ENCODE measurements at places on chromosomes 2 and 18.
A peak's percentile ranks its signal among the peaks of the same experiment; 100 is the strongest.

DNA sequence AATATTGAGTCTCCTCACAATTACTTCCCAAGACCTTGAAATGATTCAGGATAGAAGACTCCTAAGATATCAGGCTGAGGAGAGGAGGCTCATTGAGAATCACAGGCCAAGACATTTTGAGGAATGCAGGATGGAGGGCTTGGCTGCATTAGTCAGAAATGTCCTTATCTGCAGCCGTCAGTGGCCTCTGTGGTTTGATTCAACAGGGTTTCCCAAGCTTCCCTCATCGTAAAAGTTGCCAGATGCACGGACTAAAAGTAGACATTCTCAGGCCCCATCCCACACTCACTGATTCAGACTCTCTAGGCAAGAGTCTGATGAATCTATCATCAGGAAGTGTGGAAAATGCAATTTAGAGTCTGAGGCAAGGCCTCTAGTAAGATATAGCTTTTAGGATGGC is 34.0 kb upstream of the TMEM178A start:
- DNase-seq, result no peak

GRCh38 chr2:101766337-101766736 is 68.8 kb downstream of the MAP4K4 start:
- DNase-seq, result no peak

- DNase-seq, result no peak
Observed at GRCh38 chr2:189297446-189297845, 117.9 kb upstream of the COL5A2 start.

- DNase-seq, result no peak
Observed at GRCh38 chr2:24272161-24272802, 88.1 kb downstream of the ITSN2 start.

DNA sequence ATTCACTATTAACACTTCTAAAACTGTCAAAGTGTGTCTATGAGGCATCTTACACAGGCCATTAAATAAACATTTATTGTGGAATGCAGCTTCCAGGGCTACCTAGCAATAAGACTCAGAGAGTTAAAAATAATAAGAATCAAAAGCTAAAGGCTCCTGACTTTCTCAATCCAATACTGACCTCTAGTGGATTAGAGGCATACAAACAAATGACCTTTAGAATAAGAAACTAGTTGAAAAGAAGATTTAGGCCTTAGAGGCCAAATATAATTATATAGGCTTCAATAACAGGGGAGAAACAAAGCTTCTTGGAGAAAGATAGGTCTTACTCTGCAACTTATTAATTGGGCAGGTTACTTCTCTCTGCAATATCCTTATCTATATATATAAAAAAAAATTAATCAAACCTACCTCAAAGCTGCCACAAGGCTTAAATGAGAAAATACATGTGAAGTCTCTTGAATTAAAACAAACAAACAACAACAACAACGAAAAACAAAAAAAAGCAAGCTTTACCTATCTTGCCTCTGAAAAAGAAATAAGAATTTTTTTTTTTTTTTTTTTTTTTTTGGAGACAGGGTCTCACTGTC is 246.1 kb downstream of the EXOC6B start:
- DNase-seq, result peak; percentile 71

DNA sequence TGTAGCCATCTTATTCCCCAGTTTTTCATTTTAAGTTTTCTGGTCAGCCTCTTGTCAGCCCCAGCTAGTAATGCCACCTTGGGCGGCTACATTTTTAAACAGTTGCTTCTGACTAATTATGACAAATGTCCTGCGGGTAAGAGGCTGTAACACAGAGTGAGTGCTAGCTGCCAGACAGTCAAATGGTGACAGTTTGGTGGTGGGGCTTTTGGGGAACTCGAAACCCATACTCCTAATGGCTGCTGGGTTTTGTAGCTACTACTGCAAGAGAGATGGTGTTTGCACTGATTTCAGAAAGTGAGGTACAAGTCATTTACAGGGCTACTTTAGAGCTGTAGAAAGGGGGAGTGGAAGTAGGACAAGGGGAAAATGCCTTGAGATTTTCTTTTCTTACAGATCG is 48.2 kb downstream of the ZCCHC2 start:
- no peak for DNase-seq

GRCh38 chr2:187502467-187502866 is 51.8 kb downstream of the TFPI start:
- DNase-seq, result no peak

GRCh38 chr18:24396082-24396633 is 1.5 kb downstream of the OSBPL1A start:
- no peak for DNase-seq

GRCh38 chr18:46253498-46253897 is 149.3 kb downstream of the HAUS1 start:
- no peak for DNase-seq

DNA sequence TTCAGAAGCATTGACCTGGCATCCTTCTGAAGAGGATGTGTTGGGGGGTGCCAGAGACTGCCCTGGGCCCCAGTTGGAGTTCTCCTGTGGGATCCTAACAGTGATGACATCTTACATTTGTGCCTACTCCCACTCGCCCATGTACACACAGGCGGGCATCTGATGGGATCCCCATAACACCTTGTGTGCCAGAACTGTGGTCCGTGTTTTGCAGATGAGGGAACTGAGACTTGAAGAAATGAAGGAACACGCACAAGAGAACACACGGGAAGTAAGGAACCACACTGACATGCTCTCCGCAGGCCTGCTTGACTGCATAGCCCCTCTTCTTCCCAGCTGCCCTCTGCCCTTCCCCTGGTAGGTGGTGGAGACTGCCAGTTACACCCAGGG is 255.3 kb downstream of the MYCN start:
- DNase-seq, result no peak

- no peak for DNase-seq
Observed at GRCh38 chr2:50337944-50338343, 694.0 kb downstream of the NRXN1 start.

- peak; percentile 50 for DNase-seq
Observed at GRCh38 chr2:201900362-201900761, 94.0 kb downstream of the CDK15 start.

GRCh38 chr18:31744321-31745067 is 16.2 kb downstream of the SLC25A52 start:
- no peak for DNase-seq

DNA sequence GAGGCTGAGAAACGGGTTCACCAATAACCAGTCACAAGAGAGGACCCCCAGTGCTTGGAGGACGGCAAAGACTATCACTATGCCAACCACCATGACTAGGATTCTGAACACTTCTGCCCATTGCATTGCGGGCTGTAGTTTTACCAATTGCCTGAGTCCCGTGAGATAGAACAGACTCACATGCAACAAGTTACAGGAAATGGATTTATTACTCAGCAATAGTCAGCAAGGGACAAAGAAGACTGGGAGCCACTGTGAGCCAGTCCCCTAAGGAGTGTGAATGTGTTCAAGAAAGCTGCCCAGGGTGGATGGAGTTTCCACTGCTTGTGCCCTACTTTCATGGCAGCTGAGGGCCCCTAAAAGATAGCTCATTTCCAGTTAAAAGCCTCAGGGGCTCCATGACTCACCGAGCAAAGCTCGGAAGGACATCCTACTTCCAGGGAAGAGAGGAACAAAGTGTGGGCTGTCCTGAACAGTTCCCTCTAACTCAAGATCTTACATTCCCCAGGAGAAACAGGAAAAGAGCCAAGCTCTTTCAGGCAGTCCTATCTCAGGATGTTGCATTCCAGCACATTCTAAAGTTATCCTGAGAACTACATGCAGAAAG is 54.4 kb downstream of the SLC4A3 start:
- no peak for DNase-seq

DNA sequence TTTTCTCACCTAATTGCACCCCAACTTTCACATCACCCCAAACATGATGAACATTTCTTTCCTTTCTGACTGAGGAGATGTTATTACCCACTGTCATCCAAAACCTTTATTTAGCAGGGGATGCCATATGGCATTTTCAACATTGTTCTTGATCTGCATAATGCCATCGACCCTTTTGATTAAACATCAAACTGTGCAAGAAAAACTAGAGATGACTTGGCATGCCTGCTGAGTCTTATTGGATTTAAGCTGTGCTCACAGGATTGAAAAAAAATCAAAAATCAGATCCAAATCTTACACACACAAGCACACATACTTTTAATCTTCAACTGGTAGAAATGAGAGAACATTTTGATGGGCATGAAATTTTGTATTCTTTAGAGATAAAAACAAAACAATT is 536.0 kb downstream of the TMX3 start:
- no peak for DNase-seq

DNA sequence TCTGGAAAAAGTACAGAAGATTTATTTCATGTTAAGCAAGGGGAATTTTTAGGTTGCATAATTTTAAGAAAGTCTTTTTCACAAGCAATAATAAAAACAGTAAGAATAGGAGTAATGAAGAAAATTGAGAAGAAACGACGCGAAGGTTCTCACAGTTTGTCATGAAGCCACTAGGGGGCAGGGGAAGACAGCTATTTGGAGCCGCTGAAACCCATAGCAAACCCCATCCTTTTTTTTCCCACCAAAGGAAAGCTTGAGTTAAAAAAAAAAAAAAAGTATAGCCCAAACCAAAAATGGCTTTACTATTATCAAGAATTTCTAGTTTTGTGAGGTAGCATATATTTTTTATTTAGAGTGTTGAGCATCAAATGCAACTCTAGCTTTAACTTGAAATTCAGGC is 300.9 kb downstream of the PHLPP1 start:
- peak; percentile 27 for DNase-seq

DNA sequence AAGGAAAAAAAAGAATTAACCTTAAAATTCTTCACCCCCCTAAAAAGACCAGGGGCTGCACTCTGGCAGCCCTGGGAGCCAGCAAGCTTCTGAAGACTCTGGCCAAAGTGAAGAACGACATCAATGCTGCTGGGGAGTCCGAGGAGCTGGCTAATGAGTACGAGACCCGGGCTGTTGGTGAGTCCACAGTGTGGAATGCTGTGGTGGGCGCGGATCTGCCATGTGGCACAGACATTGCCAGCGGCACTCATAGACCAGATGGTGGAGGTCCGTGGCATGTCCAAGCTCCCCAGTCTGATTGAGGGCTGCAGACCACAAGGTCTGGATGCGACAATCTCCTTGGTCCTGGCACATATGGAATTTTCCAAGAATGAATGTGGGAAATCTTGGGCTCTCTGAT is 47.4 kb downstream of the TRPM8 start:
- peak; percentile 37 for DNase-seq

- no peak for DNase-seq
Observed at GRCh38 chr2:38658613-38659012, 7.3 kb upstream of the GALM start.

- no peak for DNase-seq
Observed at GRCh38 chr2:230783101-230783500, 70.5 kb downstream of the CAB39 start.

- no peak for DNase-seq
Observed at GRCh38 chr18:28164771-28165483, 12.0 kb downstream of the CDH2 start.

DNA sequence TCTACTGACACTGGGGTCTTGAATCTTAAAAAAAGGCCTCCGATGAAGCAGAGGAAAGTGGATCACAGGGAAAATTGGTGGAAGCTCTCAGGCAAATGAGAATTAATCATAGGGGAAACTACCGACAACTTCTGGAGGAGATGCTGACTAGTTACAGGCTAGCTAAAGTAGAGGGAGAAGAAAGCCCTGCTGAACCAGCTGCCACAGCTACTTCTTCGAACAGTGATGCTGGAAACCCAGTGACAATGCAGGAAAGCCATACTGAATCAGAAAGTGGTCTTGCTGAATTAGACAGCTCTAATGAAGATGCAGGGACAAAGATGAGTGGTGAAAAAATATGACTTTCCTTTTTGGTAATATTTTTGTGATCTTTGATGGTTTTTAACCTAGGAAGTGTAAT is 44.9 kb upstream of the SLC3A1 start:
- DNase-seq, result no peak

DNA sequence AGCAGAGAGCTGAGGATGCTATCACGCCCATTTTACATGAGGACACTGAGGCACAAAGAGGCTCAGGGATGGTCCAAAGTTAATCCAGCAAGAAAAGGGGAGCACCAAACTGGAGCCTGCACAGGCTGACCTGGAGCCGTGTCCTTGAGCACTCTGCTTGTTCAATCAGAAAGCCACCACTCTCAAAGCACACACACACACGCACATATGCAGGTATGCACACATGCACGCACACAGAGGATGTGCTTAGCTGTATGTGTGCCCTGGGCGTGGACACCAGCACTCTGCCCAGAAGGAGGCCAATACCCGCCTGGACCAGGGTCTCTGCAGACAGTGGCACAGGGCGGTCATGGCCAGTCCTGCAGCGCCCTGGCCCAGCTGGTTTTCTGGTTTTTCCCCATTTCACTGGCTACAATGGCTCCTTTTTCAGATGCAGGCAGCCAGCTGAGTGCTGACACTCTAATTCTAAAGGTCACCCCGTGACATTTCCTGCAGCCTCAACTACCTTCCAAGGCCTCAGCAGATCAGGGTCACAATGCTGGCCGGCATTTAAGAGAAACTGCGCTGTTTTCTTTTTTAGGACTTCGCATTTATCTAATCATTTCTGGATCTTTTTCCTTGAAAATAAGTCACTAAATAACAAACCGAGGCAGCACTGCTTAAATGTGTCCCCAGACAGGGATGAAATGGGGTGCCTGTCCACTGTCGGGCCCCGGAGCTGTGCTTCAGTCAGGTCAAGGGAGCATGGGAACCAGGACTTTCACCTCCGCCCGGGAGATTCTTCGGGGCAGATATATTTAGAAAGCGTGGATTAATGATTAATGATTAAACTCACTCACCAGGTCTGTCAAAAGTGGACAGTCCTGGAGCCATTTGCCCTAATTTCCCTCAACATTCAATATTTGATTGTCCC is 104.5 kb downstream of the HDAC4 start:
- DNase-seq, result no peak

GRCh38 chr2:237625216-237625705 is 2.1 kb upstream of the LRRFIP1 start:
- no peak for DNase-seq

DNA sequence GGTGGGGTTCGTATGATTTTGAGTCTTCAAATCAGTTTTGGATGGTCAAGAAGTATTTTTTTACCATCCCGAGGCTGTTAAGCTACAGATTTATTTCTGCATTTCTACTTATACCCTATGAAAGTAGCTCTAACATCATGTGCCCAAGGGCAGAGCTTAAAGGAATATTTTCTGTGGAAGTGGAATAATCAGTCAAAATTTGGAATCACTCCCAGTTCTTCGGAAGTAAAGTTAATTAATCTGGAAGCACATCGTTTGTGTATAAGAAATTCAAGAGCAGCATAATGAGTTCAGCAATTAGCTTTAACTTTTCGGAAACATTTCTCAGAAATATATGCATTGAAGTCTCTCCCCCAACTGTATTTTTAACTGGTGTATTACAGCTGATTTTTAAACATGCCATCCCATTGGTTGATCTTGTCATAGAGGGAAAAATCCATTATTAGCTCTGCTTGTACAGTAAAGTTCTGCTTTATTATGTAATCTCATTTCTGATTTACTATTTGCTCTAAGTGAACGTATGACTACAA is 510.1 kb downstream of the DCC start:
- DNase-seq, result no peak

DNA sequence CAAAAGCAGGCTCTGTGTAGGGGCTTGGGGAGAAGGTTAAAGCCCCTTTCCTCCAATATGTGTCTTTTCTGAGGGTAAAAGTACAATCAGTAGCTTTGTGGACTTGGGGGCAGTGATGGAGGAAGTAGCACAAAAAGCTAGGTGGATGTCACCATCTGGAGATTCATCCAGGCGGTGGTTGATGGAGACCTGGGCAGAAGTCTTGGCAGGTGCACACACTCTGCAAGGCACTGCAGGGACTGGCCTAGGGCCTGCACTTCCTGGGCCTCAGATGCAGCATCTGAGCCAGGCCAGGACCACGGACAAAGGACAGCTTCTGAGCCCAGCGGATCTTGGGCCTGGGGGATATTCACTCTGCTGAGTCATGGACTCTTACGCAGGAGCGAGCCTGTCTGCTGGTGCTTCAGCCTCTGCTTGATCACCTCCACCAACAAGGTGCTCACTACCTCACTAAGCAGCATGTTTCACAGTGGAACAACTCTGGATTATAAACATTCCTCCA is 391.1 kb downstream of the TNS1 start:
- DNase-seq, result no peak

Data from SW480 (cell line).